ENCODE measurements at places on chromosomes 3 and 15.

DNA sequence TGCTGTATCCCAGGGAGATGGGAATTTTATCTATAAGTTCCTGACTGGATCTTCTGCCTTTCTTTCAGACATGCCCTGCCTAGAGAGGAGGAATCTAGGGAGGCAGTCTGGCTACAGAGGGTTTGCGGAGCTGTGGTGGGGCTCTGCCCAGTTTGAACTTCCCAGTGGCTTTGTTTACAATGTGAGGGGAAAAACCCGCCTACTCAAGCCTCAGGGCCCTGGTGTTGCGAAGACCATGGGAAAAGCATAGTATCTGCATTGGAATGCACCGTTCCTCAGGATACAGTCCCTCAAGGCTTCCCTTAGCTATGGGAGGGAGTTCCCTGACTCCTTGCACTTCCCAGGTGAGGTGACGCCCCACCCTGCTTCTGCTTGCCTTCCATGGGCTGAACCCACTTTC is 168.7 kb downstream of the TMEM108 start:
- no peak for DNase-seq

DNA sequence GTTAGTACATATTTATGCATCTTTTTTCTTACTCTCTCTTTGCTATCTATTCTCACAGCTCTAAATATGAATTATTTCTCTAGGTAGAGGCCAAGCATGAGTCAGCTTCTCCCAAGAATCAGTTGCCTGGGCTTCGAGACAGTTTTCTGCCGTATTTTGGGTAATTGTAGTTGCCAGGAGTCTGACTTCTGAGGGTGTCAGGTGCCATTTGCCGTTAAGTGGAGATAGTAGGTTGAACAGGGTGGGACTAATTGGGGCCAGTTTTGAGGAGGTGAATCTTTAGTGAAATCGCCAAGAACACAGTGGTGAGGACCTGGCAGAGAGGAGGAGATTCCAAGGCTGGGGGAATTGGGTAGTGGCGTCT is 7.8 kb upstream of the NRROS start:
- no peak for DNase-seq

DNA sequence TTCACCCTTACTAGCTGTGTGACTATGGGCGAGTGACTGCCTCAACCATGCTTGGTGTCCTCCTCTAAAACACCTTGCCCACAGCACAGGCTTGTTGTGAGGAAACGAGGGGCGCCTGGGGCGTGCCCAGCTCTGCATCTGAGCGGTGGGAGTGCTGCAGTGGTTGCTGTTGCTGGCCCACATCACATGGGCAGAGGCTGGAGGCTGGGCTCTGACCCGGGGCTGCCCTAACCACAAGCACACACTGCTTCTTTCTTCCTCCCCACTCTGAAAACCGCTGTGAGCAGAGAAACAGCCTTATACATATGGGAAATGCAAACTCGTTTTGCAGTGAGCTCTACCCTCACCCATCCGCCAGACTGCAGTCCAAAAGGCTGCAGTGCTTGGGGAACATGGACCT is 74.8 kb upstream of the RPL32 start:
- DNase-seq = no peak

DNA sequence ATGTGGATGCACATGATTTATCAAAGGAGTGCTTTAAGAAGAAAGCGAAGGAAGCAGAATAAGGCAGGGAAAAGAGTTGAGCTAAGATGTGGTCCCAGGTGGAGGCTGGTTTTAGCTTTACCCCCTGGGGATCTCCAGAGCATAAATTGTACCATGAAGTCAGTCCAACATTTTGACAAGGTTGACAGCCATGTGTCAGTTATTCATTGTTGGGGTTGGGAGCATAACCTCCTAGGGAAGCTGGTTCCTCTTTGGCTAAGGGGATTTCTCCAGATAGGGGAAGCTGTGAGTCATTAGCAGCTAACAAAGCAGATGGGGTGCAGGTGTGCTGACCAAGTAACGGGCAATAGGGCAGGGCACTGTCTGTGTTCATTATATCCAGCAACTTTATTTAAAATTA is 123.7 kb upstream of the IGSF10 start:
- DNase-seq = no peak

GRCh38 chr3:47778746-47779145 is 2.9 kb downstream of the SMARCC1 start:
- no peak for DNase-seq

- no peak for DNase-seq
Measured at GRCh38 chr3:12662593-12663400, 1.1 kb downstream of the RAF1 start.

GRCh38 chr15:82855286-82856100 is 46.1 kb downstream of the WHAMM start:
- DNase-seq = no peak

DNA sequence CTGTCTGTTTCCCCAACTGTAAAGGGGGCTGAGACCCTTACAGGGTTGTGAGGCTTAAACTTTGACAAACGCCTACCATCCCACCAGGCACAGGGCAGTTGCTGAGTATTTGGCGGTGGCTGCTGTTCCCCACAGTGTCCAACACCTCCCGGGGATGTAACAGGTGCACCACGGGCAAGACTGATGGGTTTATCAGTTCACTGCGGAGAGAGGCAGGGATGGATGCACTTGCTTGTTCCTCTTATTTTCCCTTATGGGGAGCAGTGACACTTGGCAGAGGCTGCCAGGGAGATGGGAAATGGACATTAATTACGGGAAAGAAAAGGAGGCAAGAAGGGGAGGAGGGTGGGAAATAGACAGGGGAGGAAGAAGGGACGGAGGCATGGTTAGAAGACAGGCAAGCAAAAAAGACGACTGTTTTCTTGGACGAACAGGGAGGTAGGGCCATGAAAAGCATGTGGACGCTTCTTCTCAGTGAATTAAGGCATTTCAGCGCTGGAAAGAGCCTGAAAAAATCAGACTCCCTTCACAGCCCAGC is 16.6 kb upstream of the ADIPOQ start:
- no peak for DNase-seq

DNA sequence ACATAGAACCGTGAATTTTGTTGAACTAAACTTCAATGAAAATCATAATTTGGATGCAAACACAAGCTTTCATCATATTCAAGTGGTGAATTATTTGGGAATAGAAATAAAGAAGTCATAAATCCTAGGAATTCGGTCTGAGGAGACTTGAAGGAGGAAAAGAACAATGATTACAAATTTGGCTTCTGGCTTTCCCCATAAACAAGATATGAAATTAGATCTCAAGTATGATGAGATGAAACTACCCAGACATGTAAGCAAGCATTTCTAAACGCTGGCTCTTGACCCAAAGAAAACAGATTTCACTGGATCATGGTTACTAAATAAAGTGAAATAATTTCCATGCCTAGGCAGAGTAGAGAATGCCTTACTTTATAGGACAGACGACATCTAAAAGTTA is 146.9 kb upstream of the LRTM1 start:
- DNase-seq = no peak

GRCh38 chr15:36905908-36906307 is 194.4 kb downstream of the MEIS2 start:
- DNase-seq = no peak

- DNase-seq = no peak
Measured at GRCh38 chr3:165195241-165195639, 944 bp downstream of the SLITRK3 start.

- no peak for DNase-seq
Measured at GRCh38 chr3:126545544-126545943, 13.2 kb downstream of the C3orf22 start.

GRCh38 chr3:138509586-138509985 is 75.2 kb downstream of the ESYT3 start:
- no peak for DNase-seq

- DNase-seq = no peak
Measured at GRCh38 chr3:123372686-123373473, 76.0 kb downstream of the ADCY5 start.

DNA sequence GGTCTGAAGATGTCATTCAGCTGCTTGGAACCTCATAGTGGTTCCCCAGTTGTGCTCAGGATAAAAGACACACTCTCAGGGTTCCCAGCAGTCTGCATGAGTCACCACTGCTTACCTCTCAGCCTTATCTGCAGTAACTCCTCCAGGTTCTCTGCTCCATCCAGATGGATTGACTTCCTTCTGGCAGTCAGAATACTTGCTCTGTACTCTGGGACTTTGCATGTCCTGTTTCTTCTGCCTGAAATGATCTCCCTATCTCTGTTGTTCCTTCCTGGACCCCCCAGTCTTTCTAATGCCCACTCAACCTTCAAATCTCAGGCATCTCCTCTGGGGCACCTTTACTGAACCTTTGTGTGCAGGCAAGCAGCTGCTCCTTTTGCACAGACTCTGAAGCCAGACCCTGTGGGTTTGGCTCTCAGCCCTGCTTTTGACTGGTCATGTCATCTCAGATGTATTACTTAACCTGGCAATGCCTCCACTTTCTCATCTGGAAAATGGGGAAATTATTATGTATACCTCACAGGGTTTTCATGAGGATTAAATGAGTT is 38.4 kb downstream of the ITPR1 start:
- no peak for DNase-seq

DNA sequence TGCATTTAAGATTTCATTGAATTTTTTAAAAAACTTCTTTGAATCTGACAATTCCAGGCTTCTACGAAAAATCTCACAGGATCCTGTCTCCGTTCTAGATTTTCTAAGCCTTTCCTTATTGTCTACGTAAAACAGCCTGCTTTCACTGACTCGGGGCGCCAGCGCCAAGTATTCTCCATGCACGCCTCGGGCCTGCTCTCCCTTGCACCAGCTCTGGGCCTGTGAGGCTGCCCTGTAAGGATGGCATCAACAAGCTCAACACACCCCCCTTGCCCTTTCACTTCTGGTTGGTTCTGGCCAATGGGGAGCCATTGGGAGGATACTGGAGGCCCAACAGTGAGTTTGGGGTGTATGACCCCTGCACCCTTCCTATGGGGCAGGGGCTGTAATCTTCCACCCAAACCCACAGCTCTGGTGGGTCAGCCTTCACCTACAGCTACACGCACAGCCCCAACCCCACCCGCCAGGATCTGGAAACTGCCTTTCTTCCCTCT is 47.8 kb downstream of the SLC41A3 start:
- no peak for DNase-seq

DNA sequence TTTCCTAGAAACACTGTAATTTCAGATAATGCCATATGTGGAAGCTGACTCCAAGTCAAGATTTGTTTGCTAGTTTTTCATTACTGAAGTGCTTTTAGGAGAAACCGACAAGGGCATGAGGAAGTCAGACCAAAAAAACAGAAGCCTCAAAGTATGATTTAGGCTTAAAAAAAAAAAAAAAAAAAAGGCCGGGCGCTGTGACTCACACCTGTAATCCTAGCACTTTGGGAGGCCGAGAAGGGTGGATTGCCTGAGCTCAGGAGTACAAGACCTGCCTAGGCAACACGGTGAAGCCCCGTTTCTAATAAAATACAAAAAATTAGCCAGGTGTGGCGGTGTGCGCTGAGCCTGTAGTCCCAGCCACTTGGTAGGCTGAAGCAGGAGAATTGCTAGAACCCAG is 11.6 kb downstream of the RPL15 start:
- no peak for DNase-seq

DNA sequence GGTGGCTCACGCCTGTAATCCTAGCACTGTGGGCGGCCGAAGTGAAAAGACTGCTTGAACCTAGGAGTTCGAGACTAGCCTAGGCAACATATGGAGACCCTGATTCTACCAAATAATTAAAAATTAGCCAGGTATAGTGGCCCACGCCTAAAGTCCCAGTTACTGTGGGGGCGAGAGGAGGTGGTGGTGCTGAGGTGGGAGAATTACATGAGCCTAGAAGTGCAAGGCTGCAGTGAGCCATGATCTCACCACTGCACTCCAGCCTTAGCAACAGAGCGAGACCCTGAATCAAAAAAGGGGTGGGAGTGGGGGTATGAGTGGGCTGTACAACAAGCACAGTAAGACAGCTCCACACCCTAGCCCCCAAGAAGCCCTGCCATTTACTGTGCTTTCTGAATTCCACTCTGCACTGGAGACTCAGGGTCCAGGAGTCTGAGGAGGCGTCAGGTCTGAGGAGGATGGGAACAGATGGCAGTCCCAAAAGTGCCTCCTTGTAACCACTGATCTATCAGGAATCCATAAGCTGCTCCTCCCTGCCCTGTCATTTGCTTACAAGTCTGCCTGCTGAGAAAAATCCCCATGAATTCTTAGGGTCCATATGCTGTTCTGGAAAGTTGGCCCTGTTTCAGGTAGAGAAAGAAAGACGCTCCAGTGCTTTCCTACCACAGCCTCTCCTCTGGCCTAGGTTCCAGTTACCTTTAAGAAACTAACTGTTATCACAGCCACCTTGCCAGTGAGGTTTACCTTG is 171.1 kb downstream of the MAGI1 start:
- no peak for DNase-seq
